ENCODE measurements at places on chromosomes 5 and 9.
A peak's percentile ranks its signal among the peaks of the same experiment; 100 is the strongest.

- DNase-seq: no peak
These were observed 736 bp upstream of the FCN2 start for GRCh38 chr9:134879664-134880483.

DNA sequence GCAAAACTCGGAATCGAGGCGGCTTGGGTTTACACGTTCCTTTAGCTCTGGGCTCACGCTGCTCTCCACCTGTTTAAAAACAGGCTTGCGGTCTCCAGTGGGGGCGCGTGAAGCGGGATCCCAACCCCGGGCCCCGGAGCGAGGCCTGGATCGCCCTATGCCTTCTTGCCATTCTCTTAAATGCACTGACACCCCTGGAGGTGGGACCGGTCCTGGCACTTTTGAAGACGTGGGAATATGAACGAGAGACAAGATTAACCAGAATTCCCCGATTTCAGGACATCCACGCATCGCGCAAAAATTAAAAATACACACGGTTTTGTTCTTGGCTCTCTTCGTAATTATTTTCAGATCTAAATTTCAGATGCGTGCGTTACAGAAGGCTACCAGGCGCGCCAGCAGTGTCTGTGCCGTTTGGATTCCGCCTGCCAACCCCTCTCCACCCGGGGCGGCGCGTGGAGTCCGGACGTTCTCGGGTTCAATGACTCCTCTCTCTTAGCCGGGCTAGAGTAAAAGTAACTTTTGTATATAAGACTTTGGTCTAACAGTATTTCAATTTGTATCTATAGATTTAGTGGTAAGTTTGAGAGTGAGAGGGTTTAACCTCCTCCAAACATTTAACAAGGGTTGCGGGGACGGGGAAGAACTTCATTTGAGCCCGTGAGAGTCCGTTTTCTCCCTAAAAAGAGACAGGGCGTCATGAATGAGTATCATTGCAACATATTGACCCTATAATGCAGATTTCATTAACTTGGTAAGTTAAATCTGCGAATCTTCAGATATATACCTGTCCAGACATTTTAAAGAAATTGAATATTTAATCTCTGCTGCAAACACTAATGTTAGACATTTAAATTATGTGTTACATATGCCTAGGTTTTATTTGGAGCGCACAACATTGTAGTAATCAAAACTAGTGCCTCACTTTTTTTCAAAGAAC, 3.8 kb downstream of the FOXD1 start:
- DNase-seq: no peak

DNA sequence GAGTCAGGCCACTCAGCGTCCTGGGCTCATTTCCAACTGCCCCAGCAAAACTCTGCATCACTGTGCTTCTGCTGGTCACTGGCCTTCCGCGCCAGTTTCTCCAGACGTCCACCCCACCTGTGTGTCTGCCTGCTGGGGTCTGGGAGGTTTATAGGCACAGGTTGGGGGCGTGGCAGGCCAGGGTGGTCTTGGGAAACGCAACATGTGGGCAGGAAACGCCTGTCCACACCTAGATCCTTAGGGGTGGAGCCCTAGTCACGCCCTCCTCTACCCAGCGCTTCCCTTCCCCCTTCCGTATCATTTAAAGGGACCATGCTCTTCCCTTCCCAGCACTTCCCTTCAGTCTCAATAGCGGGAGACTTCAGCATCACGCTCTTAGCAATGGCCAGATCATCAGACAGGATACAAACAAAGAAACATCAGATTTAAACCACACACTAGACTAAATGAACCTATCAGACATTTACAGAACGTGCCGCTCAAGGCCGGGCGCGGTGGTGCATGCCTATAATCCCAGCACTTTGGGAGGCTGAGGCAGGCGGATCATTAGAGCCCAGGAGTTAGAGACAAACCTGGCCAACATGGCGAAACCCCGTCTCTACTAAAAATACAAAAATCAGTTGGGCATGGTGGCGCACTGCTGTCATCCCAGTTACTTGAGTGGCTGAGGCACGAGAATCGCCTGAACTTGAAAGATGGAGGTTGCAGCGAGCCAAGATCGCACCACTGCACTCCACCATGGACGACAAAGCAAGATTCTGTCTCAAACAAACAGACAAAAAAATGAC, 11.8 kb upstream of the BTNL9 start:
- DNase-seq: no peak

DNA sequence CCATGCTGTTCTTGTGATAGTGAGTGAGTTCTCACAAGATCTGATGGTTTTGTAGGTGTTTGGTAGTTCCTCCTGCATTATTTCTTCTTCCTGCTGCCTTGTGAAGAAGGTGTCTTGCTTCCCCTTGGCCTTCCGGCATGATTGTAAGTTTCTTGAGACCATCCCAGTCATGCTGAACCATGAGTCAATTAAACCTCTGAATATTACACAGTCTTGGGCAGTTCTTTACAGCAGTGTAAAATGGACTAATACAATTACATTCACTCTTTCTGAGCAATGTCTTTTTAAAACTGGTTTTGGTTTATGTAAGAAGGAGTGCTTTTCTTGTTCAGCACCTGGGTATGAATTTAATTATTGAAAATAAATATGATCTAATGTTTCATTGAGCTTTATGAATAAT, 50.7 kb upstream of the ARRDC3 start:
- DNase-seq: no peak

DNA sequence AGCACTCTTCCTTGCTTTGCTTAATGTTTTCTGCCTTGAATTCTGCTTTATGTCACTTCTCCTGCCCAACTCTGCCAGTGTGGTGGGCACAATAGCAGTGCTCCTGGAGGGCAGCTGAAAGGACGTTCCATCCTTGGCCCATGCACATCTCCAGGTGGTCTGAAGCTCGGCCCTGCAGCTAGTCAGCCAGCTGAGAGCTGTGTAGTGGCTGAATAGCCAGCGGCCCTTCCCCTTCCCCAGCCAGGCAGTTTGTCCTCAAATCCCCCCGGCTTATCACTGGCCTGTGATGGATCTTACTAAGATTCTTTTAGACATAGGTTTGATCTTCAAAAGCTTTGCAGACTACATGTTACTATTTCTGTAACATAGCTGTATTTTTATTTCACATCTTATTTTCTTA, 42.7 kb upstream of the ANGPTL2 start:
- DNase-seq: no peak

- DNase-seq: no peak
These were observed 53.0 kb upstream of the NRARP start for GRCh38 chr9:137354845-137355760.

DNA sequence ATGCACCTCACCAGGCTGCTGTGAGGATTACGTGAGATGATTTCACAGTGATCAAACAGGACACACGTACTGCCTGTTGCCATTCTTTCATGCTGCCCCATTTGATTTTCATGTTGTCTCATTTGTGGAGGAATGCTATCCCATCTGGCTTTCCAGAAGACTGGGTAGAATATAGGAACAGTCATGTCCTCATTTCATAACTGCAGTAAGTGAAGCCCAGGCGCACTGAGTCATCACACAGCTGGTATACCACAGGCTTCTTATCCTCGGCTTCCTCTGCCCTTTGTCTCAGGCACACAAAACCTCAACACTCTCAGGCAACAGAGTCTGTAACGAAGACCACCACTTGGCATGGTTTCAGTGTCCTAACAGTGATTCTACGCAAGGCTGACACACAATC, 62.3 kb downstream of the LHFPL2 start:
- peak; percentile 100 for DNase-seq

GRCh38 chr5:110362261-110362660, 364.2 kb downstream of the TMEM232 start:
- no peak for DNase-seq

- DNase-seq: no peak
These were observed 13.7 kb downstream of the ADAMTSL1 start for GRCh38 chr9:18487611-18488010.

- DNase-seq: no peak
These were observed 129.5 kb upstream of the DPYSL3 start for GRCh38 chr5:147639321-147639720.

DNA sequence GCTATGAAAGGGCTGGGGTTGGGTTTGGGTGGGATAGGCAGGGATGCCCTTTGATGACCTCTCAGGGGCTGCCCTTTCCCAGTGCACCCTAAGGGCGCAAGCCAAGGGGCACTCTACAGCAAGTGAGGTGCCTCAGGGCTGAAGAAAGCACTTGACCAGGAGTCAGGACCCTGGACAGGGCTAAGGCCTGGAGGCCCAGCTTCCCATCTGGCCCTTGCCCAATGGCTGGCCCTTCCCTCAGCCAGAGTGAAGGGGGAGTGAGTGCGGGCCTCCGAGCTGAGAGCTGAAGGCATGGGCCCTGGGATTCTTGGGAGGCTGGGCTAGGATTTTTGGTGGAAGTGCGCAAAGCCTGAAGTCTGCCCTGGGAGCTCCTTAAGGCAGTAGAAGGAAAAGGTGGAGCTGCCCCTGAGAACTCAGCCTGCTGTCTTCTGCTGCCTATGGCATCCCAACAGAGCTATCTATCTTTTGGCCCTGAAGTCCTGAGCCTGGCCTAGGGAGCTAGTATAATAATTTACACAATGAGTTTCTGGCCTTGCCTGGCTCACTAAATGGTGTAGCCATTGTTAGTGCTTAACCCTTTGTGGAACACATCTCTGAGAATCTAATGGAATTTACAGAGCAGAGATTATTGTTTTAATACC, 16.4 kb downstream of the JADE2 start:
- peak; percentile 48 for DNase-seq

- no peak for DNase-seq
These were observed 28.3 kb upstream of the PAX5 start for GRCh38 chr9:37062336-37062735.

Measured in fibroblast of mammary gland (primary cell).